ENCODE measurements at places on chromosomes 1 and 21.

DNA sequence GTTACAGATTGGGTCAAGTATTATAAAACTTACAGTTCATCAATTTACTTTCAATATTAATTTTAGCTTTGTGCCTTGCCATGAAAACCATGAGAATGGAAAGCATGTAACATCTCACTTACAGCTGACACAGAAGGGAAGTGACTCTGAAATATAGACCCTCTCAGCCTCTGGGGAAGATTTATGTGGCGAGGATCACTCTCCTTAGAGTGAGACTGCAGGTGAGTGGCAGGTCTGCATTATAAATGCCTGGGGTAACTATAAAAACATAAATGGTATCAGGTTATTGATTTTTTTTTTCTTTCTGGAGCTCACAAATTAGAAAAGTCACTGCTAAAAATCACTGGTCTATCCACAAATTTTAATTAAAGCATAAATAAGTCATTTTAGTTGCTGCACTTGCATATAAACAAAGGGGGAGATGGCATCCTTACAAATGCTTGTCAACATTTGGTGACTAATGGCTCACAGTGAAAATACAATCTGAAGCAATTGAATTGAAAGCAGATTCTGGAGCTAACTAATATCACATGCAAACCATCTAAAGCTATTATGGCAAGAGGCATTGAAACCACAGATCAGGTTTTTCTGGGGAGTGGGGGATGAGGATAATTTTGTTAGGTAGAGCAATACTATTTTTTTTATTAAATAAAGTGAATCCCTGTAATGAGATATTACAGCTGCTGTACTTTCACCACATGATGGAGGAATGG, 200.9 kb downstream of the TM2D1 start:
- DNase-seq, result no peak

- DNase-seq, result no peak
Observed at GRCh38 chr1:233230011-233230410, 65.5 kb downstream of the PCNX2 start.

DNA sequence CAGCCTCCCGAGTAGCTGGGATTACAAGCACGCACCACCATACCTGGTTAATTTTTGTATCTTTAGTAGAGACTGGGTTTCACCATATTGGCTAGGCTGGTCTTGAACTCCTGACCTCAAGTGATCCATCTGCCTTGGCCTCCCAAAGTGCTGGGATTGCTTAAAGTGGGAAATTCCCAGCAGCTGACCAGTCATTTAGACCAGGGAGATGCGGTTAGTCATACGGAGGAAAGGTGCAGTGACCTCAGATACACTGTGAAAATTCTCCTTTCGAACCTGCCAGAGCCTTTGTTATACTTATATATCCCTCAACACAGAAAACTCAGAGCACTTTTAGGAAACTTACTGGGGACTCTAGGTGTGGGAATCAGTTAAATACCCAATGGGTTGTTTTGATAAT, 39.6 kb downstream of the MAP10 start:
- DNase-seq, result no peak

GRCh38 chr1:27298632-27299384, 23.2 kb upstream of the TMEM222 start:
- DNase-seq, result no peak

GRCh38 chr1:113912594-113913311, 7.6 kb downstream of the DCLRE1B start:
- peak; percentile 89 for DNase-seq

GRCh38 chr1:210364479-210364878, 35.8 kb downstream of the HHAT start:
- DNase-seq, result no peak

GRCh38 chr1:63124666-63125191, 197.6 kb upstream of the FOXD3 start:
- no peak for DNase-seq
